HuH-7 (cell line): ENCODE measurements at places on chromosomes 6 and 20.

- no peak for DNase-seq
Observed at GRCh38 chr6:33061987-33062386, 11.5 kb downstream of the HLA-DPA1 start.

DNA sequence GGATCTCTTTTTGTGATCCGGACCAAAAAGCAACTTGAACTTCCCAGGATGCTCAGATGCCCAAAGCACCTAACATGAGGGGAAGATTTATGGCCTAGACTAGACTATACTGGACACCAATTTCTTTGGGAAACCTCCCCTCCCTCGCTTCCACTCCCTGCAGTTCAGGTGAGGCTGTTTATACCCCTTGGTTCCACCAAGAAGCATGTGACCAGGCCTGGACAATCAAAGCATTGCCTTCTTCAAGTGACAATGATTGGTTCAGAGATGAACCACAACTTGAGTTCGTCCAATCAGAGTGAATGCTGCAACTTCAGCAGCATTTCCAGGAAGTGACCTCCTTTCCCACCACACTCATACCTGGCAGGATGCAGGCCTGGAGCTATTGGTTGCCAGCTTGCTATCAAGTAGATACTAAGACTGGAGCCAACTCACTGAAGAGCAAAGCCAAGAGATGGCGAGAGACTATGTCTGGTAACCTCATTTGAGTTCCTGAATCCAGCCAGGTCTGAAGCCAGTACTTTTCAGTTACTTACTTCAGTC, 45.6 kb upstream of the SLC9A8 start:
- no peak for DNase-seq

DNA sequence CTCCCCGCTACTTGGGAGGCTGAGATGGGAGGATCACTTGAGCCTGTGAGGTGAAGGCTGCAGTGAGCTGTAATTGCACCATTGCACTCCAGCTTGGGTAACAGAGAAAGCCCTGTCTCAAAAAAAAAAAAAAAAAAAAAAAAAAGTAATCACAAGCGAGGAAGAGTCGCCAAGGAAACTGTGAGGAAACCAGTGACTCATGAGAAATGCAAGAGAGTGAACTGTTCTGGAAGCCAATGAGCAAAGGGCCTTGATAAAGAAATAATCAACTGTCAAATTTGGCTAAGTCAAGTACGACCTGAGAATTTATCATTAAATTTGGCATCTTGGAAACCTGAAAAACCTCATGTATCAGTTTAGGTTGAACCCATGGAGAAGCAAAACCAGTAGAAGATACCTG, 16.1 kb upstream of the LAMP5 start:
- no peak for DNase-seq

DNA sequence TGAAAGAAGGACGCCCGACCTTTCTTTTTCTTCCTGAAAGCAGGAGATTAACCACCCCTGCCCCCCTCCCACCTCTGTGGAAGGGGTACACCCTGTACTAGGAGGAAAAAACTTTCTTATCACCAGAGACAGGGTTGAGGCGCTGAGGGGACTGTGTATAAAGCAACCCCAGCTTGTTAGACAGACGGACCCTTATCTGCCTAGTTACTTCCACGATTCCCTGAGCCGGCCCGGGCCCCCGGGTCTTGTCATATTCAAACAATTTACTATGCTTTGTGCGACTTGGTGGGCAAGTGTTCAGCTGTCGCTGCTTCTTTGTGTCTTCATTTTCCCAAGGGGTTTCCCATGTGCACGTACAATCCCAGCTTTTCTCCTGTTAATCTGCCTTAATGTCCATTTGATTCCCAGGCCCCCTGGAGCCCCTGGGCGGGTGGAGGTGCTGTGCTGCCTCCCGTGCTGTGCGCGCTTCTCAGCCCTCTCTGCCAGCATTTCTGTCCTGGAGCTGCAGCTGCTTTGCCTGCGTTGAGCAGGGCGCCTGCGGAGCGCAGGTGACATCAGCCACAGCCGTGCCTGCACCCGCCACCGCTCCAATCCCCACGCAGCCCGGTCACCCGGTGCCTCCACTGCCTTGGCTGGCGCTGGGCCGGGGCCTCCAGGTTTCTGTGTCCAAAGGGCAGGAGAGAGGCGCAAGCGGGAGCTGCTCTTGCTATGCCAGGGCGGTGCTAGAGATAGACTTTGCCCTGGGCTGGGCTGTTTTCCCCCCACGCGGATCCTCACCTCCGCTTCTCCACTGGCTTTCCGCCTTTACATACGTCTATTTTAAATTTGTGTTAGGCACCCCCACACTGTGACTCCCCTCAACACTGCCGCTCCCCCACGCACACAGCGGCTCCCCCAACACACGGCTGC, 96.2 kb downstream of the TTLL2 start:
- peak; percentile 98 for DNase-seq

DNA sequence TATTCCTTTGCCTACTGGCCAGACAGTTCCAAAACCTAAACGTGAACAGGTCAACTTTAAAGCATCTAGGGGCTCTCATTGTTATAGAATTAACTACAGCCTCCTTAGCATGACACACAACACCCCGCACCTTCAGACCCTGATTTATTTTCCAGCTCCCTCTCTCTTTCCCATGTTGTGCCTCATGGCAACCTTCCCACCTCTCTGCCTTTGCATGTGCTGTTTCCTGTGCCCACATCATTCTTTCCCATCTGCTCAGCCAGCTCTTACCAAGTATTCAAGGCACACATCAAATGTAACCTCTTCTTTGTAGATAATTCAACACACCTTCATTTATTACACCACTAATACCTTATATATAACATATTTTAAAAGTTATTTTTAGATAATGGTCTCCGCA, 291.0 kb downstream of the COL12A1 start:
- no peak for DNase-seq

- DNase-seq = no peak
Observed at GRCh38 chr6:113457198-113457597, 399.9 kb upstream of the MARCKS start.

- DNase-seq = no peak
Observed at GRCh38 chr6:161476711-161477110, 202.8 kb upstream of the AGPAT4 start.

DNA sequence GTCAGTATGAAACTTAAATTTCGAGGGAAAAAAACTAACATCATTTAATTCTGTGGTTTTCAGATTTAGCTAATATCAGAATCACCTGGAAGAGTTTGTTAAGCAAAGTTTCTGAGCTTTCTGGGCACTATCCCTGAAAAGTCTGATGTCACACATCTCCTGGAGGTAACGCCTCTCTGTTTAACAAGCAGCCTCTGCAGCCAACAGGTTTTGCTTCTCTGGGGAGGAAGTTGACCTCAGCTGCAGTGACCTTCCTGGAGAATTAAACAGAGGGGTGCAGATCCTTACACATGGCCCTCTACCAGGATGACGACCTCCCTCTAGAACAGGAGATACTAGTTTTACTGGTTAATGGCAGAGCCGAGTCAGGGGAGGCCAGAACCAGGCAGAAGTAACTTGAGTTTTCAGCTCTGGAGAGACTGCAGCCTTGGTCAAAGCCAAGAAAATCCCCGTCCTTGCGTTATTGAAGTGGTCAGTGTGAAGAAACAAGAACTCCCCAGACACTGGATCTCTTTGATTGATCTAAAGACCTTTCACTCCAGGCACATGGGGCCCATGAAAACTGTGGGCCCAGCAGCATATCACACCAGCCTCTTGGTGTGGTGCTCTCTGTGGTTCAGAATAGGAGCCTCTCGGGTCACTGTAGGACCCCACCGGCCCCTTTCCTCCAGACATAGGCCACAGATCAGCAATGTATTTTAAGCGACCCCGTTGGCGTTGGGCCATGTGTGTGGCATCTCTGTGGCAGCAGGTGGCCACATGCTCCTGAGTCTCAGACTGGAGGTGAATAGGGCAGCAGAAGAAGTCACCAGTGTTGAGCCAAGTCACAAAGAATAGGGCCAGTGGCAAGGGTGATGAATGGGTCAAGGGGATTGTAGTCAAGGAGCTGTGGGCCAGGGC, 33.4 kb upstream of the CCR6 start:
- DNase-seq = no peak

DNA sequence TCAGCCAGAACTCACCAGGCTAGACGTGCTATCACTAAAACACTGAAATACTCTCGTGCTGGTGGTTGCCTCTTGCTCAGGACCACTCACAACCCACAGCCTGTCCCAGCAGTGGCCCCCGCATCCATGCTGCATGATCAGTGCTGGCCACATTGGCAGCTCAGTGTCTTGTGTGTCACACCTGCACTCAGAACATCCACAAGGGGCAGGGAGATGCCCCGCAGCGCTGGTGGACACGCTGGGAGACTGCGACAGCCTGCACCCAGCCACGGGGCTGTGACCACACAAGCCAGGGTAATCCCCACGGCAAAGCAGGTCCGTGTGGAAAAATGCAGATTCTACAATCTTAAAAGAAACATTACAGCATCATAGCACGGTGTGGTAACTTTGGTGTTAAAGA, 23.9 kb upstream of the APMAP start:
- DNase-seq = no peak

- DNase-seq = no peak
Observed at GRCh38 chr6:125859727-125860126, 69.0 kb downstream of the NCOA7 start.

DNA sequence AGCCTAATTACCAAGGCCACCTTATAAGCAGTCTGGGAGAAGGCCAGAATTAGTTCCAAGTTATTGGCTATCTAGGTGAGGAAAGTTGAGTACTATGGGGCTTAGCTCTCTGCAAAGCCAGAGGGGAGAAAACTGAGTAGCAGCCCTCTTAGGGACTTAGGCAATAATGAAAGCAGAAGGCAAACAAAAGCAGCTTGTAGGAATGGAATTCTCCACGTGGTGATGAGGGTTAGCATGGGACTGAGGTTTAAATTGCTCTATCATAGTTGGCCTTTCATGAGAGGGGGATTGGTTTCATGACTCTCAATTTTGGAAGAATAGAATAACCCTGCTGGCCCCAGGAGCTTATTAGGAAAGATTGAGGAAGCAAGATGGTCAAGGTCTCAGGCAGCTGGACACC, 7.0 kb upstream of the UBE2J1 start:
- DNase-seq = peak; percentile 45

DNA sequence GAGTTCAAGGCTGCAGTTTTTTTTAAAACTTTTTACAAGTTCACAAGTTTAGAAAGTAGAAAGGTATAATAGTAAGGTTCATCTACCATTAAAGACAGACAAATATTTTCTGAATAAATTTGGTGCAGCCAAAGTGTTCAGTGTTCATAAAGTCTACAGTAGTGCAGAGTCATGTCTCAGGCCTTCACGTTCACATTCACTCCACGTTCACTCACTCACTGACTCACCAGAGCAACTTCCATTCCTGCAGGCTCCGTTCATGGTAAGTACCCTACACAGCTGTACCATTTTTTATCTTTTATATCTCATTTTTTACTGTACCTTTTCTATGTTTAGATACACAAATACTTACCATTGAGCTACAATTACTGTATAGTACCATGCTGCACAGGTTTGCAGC, 67.6 kb downstream of the B4GALT5 start:
- no peak for DNase-seq

- no peak for DNase-seq
Observed at GRCh38 chr20:55415567-55416142, 589.7 kb downstream of the CBLN4 start.

DNA sequence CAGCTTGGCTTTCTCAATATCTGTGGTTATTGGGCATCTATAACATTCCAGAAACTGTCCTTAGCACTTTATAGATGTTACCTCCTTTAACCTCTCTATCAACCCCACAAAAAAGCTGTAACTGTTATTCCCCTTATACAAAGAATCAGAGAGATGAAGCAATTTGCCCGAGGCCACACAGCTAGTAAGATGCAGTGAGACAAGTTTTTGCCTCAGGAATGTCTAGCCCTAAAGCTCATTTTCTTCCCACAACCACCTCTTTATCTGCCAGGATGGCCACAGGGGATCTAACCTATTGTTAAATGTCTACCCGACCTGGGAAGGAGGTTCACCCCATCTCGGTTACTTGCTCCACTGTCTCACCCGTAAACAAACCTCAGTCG, 31.9 kb upstream of the TCP11 start:
- no peak for DNase-seq

DNA sequence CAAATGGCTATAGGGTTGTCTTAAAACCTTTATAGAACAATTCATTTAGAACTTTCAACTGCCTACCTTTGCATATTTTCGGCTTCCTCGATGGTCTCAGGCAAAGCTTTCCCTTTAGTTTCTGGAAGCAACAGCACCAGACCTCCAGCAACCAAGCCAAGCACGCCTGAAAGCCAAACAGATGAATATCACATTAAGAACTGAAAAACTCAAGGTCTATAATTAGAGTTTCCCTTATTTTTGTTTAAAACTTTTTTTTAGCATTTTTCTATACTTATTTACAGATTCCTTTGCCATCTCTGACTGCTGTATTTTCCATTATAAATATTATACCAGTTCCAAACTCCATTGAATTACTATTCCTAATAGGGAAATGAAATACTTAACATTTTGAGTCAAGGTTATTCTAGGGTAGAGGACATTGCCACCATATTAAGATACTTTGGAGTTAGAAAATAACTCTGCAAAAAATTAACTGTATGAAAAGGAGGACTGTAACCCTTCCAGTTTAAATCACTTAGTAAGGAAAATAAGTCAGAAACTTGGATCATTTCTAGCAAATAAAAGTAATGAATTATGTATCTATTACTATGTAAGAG, 33.9 kb downstream of the SLC22A2 start:
- no peak for DNase-seq

GRCh38 chr20:38504368-38505090, 31.9 kb downstream of the RALGAPB start:
- no peak for DNase-seq

GRCh38 chr20:38452880-38453624, 17.9 kb upstream of the SNHG17 start:
- DNase-seq = no peak

DNA sequence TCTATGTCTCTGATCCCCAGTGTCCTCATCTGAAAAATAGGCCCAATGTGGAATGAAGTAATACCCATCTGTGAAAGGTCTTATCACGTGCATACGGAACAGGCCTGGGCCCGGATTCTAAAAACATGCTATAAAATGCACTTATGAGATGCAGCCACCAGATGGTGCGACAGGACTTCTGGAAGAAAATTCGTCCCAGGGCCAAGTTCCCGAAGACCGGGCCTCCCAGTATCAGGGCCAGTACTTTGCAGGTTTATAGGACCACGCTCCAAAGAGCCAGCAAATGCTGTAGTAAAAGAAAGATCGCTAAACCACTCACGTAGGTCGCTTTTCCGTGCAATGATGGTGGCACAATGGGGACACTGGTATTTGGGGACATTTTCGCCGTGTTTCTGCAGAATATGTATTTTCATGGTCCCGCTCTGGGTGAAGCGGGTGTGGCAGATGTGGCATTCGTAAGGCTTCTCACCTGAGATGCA, 10.6 kb downstream of the CTCFL start:
- DNase-seq = peak; percentile 74

- no peak for DNase-seq
Observed at GRCh38 chr6:44735630-44735963, 348.1 kb downstream of the CDC5L start.

DNA sequence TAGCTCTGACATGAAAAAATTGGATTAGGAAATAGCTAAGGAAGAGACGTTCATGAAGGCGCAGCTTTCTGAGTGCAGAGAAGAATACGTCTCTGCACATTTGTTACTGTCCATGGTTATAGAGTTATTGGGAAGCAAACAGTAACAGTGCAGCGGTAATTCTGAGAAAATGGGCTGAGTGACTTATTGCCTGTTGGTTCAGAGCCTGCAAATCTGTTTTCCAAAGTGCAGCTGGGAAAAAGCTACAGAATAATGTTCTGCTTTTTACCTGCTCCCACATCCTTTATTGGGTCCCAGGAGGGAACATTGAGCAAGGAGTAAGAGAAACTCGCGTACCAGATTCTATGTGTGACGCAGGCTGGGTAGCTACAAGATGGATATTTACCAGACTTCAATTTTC, 160.2 kb downstream of the BTBD3 start:
- DNase-seq = no peak
